ENCODE measurements at places on chromosomes 4 and X.

GRCh38 chrX:39600222-39600621 lies 497.5 kb downstream of the BCOR start:
- DNase-seq, result no peak

- DNase-seq, result no peak
These were observed 8.1 kb upstream of the KLHL2 start for GRCh38 chr4:165199286-165199685.

DNA sequence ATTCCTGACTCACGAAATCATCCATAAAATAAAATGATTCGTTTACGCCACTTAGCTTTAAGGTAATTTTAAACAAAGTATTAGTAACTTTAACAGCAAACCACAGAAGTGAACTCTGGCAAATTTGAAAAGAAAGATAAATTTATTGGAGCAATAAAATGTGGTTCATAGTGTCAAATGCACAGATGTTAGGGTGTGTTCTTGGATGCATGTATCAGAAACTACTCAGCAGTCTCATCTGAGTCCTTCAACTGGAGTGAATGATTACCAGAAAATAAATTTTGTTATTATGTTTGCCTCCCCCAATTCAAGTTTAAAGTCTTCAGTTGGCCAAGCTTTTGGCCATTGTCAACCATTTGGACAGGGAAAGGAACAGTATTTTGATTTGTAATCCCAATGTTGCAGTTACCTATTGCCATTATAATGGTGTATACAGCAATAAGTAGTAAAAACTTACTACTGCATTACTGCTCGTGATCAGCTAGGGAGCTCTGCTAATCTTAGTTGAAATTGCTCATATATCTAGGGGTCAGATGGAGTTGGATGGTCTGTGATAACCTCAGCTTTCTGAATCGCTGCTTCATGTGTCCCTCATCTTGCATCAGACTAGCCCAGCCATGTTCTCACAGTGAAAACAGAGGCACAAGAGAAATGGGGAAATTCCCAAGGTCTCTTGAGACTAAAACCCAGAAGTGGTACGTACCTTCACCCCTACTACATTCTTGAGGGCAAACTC lies 254.6 kb upstream of the KCNIP4 start:
- DNase-seq, result no peak

DNA sequence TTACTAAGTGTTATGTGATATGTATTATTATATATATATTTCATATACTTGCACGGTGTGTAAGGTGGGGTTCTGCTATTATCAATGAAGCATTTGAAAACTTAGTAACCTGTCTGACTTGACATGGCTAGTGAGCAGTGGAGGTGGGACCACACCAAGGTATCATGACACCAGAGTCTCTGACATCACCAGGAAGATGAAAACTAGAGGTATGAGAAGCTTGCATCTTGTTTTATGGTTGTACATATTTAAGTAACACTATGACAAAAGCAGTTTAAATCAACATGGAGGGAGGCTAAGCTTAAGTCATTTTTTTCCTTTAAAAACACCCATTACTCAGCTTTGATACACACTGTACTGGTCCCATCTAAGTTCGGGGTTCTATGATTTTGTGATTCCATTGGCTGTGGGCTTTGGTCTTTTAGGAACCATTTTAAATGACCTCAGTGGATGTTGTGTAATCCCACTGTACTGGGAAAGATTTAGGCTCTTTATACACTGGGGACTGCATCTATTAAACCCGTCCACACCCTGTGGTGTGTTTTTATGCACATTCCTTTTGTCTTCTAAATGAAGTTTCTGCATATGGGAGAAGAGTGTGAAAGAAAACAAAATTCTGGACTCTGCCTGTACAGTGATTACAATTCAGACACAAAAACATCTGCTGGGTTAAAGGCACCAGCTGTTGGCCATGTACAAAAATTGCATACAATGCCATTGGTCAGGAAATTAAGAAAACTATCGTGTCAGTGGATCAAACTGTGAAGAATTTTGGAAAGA lies 570.6 kb downstream of the SPRY1 start:
- no peak for DNase-seq

GRCh38 chr4:15240764-15241163 lies 187.1 kb upstream of the C1QTNF7 start:
- DNase-seq, result no peak

- no peak for DNase-seq
These were observed 298.2 kb upstream of the ARSJ start for GRCh38 chr4:114277690-114278089.
